ENCODE measurements at places on chromosomes 11 and 22.

- no peak for DNase-seq
These were observed 162.6 kb upstream of the CCDC179 start for GRCh38 chr11:23022854-23023253.

GRCh38 chr11:130476922-130477491 lies 28.6 kb downstream of the ADAMTS15 start:
- DNase-seq = no peak

DNA sequence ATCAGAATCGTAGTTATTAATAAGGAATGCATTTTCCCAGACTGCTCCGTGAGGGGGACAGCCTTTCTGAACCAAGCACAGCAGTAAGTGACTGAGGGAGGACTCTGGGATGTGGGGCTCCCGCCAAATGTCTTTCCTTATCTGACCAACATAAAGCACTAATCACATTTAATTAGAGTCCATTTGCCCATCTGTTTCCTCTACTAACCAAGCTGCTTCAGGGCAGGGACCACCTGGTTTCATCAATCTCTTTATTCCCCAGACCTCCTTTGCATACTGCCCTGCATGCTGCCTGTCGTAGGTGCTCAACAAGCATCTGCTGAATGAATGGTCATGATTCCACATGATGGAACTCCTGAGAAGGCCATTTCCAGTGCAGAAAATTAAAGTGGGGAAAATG lies 29.4 kb downstream of the SMCO4 start:
- DNase-seq = no peak

GRCh38 chr11:72575533-72576242 lies 98.5 kb downstream of the PDE2A start:
- no peak for DNase-seq

DNA sequence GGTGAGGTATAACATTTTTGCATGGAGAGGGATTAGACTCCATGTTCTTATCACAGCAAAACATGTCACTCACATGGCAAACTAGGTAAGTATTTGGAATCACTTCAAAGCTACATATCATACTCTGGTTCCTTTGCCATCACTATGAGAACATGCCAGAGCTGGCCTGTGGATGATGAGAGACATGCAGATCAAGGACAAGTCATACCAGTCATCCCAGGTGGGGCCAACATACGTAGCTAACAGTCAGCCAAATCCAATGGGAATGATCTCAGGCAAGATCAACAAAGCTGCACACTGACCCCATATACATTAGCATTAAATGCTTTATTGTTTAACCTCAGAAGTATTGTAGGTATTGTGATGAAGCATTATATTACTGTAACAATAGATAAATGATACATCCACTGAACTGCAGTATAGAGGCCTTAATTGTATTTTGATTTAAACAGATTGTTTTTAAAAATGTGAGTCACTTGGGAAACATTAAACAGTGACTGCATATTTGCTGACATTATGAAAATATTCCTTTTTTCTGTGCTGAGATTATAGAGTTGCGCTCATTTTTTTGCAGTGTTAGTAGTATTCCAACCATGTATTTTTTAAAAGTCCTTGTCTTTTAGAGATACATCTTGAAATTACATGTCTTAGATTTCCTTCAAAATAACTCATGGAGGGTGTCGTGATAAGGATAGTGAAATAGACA lies 37.3 kb upstream of the ARL14EP start:
- no peak for DNase-seq

DNA sequence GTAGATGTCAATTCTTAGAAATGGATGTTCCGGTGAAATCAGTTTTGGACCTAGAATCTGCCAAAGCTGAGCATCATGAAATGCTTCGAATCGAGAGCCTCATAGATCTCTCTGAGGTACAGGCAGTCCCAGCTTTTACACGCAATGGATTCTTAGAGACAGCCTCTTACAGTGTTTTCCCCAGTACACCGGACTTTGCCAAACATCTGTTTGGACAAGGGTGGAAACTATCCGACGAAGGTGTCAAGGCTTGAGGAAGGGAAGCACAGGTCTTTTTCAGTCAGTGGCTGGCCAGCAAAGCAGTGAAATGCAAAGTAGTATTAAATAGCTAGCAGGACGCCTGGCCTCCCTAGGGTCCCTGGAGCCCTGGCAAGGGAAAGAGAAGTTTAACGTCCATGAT lies 4.9 kb downstream of the GRK3 start:
- DNase-seq = no peak

DNA sequence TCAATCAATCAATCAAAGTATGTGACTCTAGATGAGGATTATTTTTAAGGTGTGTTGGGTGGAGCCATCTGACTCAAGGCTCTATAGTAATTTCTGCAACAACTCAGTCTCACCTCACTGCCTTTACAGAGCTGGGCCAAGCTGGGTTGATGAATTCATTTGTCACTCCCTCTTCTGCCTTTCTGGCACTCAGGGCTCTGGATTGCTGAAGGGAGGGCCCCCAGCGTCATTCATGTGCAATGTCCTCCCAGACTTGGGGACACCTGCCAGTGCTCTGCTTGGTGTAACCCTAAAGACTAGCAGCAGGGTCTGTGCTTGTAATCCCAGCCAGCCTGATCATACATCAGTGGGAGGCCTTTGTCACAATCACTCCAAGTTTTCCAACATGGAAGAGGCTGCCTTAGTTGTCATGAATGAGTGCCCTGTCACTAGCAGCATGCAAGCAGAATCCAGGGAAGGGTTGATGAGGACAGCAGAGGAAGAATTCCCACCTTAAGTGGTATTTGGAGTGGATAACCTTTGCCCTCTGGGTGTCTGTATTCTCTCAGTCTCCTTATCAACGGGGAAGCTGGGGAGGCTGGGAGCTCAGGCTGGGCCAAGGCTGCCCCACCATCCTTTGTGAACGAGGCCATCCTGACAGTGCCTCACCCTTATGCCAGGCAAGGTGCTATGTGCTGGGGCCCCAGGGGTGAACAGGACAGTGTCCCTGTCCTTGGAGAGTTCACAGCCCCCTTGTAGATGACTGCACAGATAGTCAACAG lies 2.0 kb upstream of the TP53I11 start:
- no peak for DNase-seq

- DNase-seq = no peak
These were observed 236.8 kb upstream of the NCAM1 start for GRCh38 chr11:112724496-112724790.

DNA sequence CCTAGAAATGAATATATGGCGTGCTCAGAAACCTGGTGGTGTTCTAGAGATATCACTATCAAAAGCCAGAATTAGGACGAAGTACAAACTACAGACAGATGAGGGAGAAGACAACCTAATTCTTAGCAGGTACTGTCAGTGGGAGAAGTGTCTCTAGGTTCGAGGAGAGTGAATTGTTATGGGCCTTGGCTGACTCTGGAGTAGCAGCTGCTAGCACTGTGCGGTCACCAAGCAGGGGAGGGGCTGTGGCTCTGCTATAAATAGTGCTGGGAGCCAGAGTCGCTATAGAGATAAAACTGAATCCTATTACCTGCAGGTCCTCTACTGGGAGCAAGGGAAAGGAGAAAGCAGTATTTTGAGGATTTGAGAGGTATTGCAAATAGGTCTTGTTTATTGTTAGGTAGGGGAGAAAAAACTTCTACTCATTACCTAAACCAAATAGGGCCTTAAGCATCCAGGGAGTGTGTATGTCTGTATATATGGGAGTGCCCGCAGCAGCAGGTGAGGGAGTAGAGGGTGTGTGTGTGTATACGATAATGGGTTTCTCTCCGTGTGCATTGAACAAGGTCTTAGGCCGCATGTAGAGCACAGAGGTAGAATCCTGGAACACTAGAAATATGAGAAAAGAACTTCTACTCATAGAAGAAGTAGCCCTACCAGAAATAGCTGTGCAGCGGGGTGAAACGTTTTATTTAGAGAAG lies 2.2 kb downstream of the MADD start:
- DNase-seq = no peak

GRCh38 chr11:31676280-31676982 lies 134.7 kb downstream of the PAX6 start:
- DNase-seq = no peak

DNA sequence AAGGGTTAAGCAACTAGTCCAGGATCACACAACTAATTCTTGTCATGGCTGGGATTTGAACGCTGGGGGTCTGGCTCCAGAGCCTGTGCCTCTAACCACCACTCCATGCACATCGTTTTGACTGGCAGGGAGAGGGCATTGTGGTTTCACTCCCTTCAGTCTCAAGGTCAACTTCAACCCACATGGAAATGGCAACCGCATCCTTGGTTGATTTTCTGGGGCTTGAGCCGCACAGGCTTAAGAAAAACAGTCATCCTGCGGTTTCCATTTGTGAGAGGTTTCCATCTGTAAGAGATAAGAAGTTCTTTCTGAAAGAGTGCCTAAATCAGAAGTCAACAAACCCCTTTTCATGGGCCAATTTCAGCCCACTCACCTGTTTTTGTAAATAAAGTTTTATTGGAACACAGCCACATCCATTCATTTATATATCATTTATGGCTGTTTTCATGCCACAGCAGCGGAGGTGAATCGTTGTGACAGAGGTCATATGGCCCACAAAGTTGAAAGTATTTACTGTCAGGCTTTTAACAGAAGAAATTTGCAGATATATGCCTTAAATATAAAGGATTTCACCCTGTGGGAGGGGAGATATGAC lies 65.7 kb downstream of the SGSM1 start:
- no peak for DNase-seq

DNA sequence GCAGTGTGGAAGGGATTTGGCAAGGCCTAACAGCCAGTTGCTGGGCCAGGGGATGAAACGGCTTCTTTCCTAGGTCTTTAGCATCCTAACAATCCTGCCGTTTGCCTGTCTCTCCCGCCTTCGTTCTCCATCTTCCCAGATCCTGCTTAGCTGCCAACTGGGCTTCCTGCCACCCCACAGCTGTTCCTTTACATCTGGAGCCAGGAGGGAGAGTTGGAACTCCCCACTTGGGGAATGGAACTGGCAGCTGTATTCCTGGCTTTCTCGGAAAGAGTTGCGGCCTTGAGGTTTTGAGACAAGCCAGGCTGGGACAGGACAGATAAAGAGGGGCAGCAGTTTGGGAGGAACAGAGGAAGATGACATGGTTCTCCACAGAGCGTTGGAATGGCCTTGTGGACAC lies 59.6 kb downstream of the ST3GAL4 start:
- DNase-seq = no peak

- no peak for DNase-seq
These were observed 101.5 kb upstream of the NNMT start for GRCh38 chr11:114194702-114195101.

DNA sequence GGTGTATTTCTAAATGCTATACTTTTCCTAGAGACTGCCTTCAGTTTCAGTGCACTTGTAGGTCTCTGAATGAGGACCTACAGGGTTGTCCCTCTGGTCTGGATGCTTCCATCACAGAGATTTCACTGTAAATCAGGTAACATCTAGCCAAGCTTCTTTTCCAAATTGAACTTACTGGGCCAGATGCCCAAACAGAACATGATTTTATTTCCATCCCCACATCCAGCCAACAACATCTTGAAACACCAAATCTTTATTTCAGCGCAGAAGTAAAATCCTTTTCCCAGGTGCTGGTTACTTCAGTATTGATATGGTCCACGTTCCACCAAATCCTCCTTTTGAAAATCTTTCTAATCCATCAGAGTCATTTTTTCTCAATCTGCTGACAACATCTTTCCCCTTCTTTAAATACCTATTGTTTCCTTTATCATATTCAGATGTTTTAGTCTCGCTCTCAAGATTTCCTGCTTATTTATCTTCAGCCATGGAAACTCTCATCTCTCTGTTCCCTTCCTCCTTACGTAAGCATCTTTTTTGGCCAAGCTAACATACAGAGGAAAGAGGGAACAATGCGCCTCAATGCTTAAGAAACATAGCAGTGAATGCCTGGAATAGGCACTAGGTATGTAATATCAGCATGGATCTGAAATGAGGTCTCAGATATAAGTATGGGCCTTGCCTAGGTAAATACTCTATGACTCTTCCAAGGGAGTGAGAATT lies 201.2 kb upstream of the MTNR1B start:
- DNase-seq = no peak

DNA sequence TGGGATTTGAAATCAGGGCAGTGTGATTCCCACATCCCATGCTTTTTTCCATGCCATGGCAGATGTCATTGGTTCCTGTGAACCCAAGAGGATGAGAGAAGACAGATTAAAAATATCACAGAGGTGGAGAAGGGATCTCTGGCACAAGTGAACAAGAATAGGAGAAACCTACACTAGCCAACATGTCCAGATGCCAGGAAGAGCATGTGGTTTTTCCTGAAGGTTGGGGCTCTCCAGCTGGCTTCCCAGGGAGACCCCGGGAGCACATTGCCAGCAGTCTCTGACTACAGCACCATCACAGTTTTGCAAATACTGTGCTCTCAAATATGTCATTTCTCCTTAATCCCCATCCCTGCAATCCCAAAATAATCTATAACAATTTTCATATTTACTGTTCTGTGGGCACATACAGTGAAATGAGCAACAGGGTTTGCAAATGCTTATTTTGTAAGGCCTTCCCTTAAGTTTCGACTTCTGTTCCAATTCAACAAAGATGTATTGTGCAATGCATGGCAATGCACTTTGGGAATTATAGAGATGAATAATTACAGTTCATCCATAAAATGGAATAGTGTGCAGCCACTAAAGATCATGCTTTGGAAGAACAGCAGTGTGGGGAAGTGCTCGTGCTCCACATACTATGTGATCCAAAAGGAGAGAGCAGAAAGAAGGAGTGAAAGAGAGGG lies 4.8 kb downstream of the ANKK1 start:
- no peak for DNase-seq

DNA sequence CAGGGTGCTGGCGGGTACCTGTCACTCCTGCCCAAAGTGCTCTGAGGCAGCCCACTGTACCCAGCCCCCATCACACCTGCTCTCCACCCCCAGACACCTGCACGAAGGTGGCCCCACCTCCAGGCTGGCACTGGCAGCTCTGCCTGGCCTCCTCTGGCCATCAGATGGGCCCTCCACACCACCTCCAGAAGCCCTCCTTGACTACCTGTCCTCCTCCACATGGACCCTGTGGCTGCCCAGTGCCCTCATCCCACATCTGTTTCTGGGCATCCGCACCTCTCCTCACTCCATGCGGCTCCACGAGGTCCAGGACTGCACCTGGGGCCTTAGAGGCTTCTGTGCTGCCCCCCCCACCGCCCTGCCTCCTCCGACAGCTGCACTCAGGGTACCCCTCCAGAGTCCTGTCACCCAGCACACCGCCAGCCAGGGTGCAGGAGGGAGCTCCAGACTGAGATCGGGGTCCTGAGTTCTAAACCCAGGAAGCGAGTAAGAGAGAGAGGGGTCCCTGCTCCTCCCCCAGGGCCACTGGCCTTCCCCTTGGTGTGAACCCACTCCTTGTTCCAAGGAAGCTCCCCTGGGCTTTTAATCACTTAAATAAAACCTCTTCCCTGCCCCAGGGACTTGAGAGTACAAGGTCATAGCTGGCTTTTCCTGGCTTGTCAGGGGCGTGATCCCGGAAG lies 1.7 kb downstream of the CTSD start:
- DNase-seq = no peak

GRCh38 chr22:38754751-38755154 lies 1.0 kb downstream of the SUN2 start:
- no peak for DNase-seq

GRCh38 chr22:29343313-29343805 lies 27.9 kb upstream of the RASL10A start:
- DNase-seq = no peak

Measured in T-helper 9 cell (primary cell).